ENCODE measurements at places on chromosomes 7 and 10.

DNA sequence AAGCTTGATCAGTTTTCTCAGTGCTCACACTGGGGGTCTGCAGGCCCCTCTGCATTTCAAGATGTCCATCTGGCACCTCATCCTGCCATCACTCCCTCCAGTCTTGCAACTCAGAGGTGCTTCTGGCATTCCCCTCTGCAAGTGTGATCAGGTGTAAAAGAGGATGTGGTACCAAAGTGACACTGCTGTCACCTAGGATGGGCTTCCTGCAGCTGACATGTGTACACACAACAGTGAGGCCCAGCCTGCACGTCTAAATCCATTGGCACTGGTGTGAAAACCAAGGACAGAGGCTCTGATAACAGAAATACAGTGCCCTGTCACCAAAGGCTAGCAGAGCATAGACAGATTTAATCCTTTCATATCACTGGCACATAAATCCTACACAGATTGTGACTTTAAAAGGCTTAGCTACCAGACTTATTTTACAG, 162.5 kb upstream of the CELF2 start:
- DNase-seq, result no peak

GRCh38 chr7:26167303-26167934, 15.4 kb downstream of the NFE2L3 start:
- DNase-seq, result no peak

DNA sequence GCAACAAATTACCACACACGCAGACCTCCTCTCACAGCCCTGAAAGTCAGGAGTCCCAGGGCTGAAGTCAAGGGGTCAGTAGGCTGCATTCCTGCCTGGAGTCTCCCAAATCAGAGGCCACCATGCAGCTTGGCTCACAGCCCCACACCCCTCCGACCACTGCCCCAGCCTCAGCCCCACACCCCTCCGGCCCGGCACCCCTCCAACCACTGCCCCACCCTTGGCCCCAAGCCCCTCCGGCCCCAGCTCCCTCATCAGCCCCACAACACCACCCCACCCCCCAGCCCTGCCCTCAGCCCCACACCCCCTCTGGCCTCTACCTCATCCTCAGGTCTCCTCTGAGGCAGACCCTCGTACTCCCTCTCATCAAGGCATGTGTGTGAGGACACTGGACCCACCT, 85.7 kb downstream of the DIP2C start:
- DNase-seq, result no peak

DNA sequence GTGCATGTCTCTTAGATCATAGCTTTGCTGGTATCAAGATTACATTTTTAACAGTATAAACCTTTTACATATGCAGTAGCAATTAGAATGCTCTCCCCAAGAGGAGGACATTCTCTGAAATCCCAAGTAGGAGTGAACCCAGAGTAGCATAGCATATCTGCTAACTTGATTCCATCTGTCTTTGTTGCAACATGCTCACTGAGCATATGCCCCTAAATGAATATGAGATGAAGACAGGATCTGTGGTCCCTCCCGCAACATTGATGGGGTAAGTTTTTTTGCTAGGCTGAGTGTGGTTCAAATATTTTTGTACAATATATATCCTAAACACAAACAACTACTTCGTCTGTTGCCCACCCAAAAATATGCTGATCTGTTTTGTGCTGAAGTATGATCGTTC, 534.2 kb upstream of the C7orf33 start:
- DNase-seq, result no peak
